A549 treated with ZK216348 at 1 μM for 4 hours (cell line): ENCODE measurements at places on chromosomes 3 and 15. TPM values are rescaled to one million over a fixed set of nuclear protein-coding genes. Genes with fewer than 3 reads are reported as not detected.

Gene GPR149
- not detected in 5 replicates for total RNA-seq

Gene KCNAB1
- not detected in 5 replicates for total RNA-seq

Gene DAPK2
- total RNA-seq = 2.8 to 4.9 TPM (median 4.2 TPM) in 5 replicates

Gene GLDN
- total RNA-seq = not detected in 5 replicates

Gene ATP2C1
- 29.5 to 40.3 TPM (median 32.8 TPM) in 5 replicates for total RNA-seq

Gene CIB2
- 21.1 to 31.7 TPM (median 27.4 TPM) in 5 replicates for total RNA-seq

Gene TMEM108
- total RNA-seq = not detected in 5 replicates

Gene HYAL1
- total RNA-seq = 0.24 to 0.80 TPM (median 0.46 TPM) in 5 replicates

Gene WDR93
- total RNA-seq = 0.09 to 0.64 TPM (median 0.18 TPM) in 5 replicates

Gene SERPINI2
- not detected in 5 replicates for total RNA-seq

Gene SCG5
- 2.3 to 4.4 TPM (median 2.7 TPM) in 5 replicates for total RNA-seq

Gene SKOR1
- 0.05 to 0.08 TPM (median 0.06 TPM) in 4 of 5 replicates, not detected in the other for total RNA-seq

Gene CHCHD6
- total RNA-seq = 14.4 to 22.9 TPM (median 21.1 TPM) in 5 replicates

Gene TRH
- total RNA-seq = not detected in 5 replicates

Gene MUC4
- 0.03 to 0.04 TPM in 2 of 5 replicates, not detected in the others for total RNA-seq
